Stimulated activated CD4-positive, alpha-beta T cell treated with anti-CD3 and anti-CD28 coated beads, Interleukin-4, amount 100 ng/mL, for 4 hours (primary cell): ENCODE measurements at places on chromosomes 5 and 9.

DNA sequence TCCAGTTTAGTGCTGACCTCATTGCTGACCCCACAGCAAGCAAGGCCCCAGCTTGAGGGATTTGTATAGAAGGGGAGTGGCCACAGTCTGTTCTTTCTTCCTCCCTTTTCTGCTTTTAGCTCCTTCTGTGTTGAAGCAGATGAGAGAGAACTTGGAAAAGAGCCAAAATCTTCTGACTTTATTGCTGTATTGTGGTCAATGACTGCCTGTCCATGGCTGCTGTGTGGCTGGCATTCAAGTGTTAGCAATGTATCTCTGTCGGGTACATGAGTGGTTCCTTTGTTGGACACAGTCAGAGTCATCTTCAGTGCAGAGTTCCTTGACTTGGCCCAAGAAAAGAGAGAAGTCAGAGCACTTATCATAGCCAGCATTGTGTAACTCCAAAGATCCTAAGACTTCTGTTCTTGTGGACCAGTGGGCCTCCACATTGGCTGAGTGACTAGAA lies 154.1 kb downstream of the LRRC70 start:
- no peak for DNase-seq

GRCh38 chr5:92969781-92970237 lies 611.2 kb downstream of the NR2F1-AS1 start:
- no peak for DNase-seq

DNA sequence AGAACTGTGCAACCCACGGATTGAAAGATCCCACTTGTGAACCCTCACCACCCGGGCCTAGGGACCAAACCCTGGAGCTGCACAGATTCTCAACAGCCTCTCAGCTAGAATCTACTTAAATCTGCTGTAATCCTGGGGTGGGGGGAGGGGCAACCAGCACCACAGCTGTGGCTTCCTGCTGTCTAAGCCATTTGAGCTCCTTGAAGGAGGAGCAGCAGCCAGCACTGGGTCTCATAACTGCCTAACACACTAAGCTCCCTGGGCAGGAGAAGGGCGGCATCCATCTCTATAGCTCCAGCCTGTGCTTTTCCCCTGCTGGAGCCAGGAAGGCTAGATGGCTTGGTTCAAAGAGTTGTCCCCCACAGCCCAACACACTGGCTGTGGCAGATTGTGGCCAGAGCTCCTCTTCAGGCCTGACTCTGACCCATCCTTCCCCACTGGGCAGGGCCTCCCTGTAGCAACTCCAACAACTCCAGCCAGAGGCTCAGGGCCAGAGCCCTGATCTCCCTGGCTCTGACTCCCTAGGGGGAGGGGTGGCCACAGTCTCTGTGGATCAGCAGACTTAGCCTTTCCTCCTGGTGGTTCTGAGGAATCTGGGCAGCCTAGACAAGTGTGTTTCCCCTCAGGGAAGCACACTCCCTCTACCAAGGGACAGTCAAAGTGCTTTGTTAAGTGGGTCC lies 72.0 kb upstream of the C9orf72 start:
- DNase-seq = no peak

- DNase-seq = no peak
Observed at GRCh38 chr5:78430866-78431265, 70.4 kb downstream of the SCAMP1 start.

DNA sequence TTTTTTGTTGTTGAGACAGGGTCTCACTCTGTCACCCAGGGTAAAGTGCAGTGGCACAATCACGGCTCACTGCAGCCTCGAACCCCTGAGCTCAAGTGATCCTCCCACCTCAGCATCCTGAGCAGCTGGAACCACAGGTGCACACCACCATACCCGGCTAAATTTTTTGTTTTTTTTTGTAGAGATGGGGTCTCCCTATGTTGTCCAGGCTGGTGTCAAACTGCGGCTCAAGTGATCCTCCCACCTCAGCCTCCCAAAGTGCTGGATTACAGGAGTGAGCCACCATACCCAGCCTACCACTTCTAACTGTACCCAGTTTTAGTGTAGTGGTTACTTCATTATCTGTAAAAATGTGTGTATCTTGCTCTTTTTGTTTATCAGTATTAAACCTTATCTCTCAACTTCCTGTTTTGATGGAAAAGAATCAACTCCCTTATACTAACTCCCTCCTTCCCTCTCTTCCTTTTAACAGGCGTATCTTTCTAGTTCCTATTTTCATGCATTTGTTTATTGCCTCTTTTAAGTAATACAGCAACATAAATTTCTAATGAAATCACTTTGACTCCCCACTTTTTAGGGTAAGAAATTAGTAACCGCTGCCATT lies 33.1 kb downstream of the GRAMD2B start:
- DNase-seq = no peak

- DNase-seq = no peak
Observed at GRCh38 chr5:175542232-175542965, 64.0 kb downstream of the SFXN1 start.

DNA sequence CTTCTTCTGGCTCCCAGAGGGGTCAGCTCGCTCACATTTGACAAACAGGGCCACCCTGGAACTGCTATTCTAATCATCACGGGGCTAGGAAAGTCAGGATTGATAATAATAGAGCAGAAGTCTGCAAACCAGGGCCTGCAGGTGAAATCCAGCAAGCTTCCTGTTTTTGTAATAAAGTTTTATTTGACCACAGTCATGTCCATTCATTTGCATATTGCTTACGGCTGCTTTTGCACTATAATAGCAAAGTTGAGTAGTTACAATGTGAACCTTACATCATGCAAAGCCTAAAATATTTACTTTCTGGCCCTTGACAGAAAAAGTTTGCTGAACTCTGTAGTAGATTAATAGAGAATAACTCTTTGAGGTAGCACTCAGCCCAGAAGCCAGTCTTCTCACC lies 63.2 kb upstream of the CTXN3 start:
- DNase-seq = no peak

DNA sequence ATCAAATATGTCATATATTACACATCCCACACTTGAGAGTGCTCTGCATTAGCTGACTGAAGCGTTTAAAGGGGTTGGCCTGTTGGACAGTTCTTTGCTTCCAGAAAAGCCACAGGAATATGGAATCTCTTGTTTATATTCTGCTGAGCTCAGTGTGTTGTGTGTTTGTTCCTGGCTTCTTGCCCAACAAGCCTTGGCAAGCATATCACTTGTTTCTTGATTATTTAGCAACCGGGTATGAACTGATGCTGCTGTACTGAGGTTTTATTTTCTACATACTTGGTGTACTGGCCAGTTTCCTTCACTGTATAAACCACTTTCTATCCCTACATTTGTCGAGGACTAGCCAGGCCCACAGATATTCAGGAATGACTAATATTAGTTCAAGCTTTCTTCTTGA lies 378.9 kb downstream of the KCTD16 start:
- no peak for DNase-seq

GRCh38 chr9:129362287-129363000 lies 184.4 kb upstream of the IER5L start:
- no peak for DNase-seq

DNA sequence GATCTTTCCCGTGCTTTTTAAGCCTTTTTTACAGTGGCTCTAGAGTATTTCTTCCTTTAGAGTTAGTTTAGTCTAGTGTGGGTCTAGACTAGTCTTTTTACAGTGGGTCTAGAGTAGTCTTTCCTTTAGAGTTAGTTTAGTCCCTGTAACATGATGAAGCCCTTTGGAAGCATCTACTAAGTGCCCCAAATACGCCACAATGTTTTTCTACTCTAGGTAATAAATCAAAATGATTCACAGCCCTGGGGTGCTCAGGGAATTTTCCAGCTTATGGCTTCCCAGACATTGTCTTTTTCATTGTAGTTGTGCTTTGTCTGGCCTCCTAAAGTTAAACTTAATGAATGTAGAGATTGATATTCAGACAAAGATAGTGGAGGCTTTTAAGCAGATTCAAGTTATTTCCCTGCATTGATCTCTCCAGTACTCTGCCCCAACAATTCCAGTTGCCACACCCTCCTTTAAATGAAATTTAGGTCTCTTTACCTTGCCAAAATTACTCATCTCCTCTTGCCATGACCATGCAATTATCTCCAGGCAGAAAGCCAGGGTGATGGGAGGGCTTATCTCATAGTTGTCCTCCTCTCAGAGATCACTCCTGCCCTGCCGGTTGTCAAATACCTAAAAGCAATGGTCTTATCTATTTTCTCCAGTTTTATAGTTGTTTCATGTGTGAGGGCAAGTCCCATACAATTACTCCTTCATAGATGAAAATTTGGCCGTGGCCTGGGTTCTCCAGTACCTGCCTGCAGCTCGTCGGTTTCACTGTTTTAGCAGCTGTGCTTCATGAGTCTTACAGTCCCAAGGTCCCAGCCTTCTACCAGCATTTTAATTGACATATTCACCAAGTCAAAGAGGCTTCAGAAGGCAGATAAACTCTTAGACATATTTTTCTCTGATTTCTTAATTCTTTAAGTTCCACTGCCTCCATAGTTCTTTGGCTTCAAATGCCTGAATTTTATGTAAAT lies 794.0 kb upstream of the COX7C start:
- DNase-seq = no peak
